ENCODE measurements at places on chromosomes 3 and 15.
A peak's percentile ranks its signal among the peaks of the same experiment; 100 is the strongest.

DNA sequence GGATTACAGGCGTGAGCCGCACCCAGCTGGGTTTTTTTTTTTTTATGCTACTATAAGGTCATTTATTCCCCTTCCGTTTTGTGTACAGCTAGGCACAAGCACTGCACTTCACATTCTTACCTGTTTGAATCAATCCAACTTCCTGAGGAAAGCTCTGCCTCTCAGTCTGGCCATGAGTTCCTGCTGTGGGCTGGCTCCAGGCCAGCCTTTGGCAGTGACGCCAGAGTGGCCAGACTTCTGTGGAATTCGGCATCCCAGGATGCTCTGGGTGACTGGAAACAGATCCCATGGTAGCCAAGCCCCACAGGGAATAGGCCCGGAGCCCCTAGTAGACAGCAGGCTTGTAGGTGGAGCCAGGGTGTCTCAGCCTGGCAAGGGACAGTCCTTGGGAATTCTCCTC, 21.5 kb upstream of the TIMP4 start:
- no peak for DNase-seq

DNA sequence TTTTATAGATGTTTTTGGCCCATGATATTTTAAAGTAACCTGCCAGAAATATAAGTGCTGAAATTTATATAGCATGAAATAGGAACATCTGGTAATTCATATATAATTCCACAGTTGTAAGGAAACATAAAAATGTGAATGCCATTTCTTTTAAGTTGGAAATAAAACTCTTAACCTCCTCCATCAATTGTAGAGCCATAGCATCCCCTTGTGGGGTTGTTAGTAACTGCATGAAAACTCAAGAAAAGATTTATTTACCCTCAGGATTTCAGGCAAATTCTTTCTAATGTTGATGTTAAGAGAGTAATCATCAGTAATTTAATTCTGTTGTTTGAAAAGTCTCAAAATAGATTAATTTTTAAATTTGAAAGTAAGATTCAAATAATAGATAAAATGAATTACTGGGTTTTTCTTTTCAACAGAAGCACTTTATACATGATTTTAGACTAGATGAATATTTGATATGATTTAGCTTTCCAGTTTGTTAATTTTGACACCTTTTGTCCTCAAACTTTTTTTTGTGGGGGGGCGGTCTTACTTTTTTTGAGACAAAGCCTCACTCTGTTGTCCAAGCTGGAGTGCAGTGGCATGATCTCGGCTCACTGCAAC, 74.7 kb downstream of the RASA2 start:
- no peak for DNase-seq

DNA sequence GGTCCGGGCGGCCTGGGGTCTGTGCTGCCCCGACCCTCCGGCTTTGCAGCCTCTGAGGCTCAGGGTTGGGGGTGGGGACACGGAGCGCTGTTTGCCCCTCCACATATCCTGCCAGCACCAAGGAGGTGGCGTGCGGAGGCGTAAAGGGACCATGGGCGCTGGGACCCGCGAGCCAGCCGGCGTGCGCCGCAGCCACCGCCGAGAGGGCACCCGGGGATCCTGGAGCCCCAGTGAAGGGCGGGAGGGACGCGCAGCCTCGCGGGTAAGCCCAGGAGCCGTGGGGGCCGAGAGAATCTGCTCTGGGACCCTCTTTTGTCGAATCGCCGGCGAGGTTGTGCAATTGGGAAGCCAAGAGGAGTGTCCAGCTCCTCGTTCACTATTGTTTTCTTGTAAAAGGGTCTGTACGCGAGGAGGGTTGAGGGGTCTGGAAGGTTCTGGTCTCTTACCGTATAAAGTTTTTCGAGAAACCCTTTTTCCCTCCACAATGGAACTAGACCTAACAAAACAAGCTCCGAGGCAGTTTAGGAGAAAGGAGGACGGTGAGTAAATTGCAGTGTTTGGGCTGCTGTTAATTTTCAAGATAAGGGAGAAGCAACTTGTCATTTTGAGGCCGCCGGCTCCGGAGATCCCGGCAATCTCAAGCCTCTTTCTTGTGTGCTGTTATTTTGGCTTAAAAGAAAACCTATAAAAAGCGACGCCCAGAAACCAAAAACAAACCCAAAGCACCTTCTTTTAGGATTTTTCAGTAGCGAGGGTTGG, 29.9 kb upstream of the ST3GAL6 start:
- peak; percentile 22 for DNase-seq

- DNase-seq = no peak
These were observed 495 bp downstream of the HYAL2 start for GRCh38 chr3:50322115-50322385.

- no peak for DNase-seq
These were observed 633.6 kb upstream of the UBE2E2 start for GRCh38 chr3:22569570-22569969.

DNA sequence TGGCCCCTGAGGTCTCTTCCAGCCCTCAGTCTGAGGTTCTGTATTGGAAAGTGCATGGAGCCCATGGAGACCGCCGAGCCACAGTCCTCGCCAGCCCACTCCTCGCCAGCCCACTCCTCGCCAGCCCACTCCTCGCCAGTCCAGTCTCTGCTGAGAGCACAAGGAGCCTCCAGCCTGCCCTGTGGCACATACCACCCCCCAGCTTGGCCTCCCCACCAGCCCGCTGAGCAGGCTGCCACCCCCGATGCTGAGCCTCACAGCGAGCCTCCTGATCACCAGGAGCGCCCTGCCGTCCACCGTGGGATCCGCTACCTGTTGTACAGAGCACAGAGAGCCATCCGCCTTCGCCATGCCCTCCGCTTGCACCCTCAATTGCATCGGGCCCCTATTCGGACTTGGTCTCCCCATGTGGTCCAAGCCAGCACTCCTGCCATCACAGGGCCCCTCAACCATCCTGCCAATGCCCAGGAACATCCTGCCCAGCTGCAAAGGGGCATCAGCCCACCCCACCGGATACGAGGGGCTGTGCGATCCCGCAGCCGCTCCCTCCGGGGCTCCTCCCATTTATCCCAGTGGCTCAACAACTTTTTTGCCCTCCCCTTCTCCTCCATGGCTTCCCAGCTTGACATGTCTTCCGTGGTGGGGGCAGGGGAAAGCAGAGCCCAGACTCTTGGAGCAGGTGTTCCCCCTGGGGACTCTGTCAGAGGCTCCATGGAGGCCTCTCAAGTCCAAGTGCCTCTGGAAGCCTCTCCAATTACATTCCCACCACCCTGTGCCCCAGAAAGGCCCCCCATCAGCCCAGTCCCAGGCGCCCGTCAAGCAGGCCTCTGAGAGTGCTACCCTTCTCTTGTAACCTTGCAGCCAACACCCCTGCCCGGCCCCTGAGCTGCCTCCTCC, 40.9 kb downstream of the PML start:
- DNase-seq = no peak

Measured in activated CD4-positive, alpha-beta memory T cell treated with anti-CD3 and anti-CD28 coated beads for 36 hours (primary cell).